Stimulated activated CD8-positive, alpha-beta memory T cell treated with anti-CD3 and anti-CD28 coated beads, Interleukin-12 subunit alpha, Interleukin-12 subunit beta, amount 100 ng/mL, for 1 hour (primary cell): ENCODE measurements at places on chromosomes 11 and 22.
A peak's percentile ranks its signal among the peaks of the same experiment; 100 is the strongest.

- DNase-seq: no peak
Measured at GRCh38 chr11:80379620-80380278, 938.9 kb upstream of the TENM4 start.

GRCh38 chr11:13338427-13339069, 61.0 kb downstream of the BMAL1 start:
- no peak for DNase-seq

- DNase-seq: no peak
Measured at GRCh38 chr22:22094921-22095320, 112.3 kb upstream of the TOP3B start.

GRCh38 chr11:72668629-72669347, 5.4 kb downstream of the PDE2A start:
- DNase-seq: no peak

DNA sequence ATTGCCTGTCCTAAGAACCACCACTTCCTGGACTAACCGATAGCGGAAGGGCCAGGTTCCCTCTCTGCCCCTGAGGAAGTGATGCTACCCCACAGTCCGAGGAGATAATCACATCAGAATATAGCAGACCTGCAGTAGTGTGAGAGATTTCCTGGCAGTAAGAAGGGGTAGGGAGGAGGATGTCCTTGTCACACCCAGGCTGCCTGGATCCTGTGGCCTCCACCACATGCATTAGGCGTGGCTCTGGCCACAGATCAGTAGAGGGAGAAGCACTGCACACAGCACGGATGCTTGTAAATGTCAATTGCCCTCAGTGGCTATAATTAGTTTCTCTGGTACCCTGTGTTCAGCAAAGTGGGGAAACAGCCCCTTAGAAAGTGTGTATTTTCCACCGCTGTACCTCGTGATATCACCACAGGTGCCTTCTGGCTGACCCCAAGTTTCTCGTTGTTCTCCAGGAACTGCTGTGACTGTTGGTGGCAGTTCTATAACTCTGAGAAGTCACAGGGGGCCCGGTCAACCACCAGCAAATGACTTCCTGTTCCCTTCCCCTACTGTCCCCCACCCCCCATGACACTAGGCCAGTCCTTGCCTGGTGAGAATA, 61.8 kb downstream of the UBASH3B start:
- DNase-seq: peak; percentile 18

DNA sequence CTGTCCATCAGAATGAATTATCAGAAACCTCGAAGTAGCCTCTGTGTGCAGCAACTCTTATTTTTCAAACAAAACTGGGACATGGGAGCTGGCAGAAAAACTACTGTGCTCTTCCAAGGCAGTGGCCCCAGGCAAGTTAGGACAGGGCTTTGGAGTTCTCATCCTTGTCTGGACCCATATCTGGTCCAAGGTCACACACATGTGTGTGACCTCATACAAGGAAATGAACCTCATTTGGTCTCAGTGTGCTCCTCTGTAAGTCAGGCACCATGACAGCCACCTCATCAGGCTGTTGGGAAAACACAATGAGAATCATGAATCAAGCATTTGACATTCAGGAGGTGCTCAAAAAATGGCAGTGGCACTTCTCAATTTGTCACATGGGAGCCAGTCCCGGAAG, 25.8 kb downstream of the LARGE1 start:
- DNase-seq: no peak

- no peak for DNase-seq
Measured at GRCh38 chr11:63907808-63908530, 9.0 kb downstream of the RCOR2 start.

GRCh38 chr11:75087319-75088305, 9.1 kb downstream of the OR2AT4 start:
- no peak for DNase-seq

DNA sequence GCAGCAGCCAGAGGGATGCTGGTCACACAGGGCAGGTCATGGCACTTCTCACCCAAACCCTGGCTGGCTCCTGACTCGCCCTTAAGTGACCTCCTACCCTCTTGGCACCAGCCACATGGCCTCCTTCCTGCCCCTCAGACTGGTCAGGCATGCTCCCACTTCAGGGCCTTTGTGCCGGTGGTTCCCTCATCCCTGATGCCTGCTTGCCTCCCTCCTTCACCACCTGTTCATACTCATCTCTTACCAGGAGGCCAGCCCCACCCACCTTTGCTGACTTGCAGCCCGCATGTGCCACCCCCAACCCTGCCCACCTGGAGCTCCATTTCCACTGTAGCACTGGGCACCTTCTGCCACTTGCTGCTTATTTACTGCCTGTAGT, 20.1 kb downstream of the GNAZ start:
- DNase-seq: no peak

- DNase-seq: no peak
Measured at GRCh38 chr22:43001271-43002201, 13.4 kb downstream of the PACSIN2 start.

- DNase-seq: no peak
Measured at GRCh38 chr11:86930957-86931547, 24.1 kb downstream of the FZD4 start.

DNA sequence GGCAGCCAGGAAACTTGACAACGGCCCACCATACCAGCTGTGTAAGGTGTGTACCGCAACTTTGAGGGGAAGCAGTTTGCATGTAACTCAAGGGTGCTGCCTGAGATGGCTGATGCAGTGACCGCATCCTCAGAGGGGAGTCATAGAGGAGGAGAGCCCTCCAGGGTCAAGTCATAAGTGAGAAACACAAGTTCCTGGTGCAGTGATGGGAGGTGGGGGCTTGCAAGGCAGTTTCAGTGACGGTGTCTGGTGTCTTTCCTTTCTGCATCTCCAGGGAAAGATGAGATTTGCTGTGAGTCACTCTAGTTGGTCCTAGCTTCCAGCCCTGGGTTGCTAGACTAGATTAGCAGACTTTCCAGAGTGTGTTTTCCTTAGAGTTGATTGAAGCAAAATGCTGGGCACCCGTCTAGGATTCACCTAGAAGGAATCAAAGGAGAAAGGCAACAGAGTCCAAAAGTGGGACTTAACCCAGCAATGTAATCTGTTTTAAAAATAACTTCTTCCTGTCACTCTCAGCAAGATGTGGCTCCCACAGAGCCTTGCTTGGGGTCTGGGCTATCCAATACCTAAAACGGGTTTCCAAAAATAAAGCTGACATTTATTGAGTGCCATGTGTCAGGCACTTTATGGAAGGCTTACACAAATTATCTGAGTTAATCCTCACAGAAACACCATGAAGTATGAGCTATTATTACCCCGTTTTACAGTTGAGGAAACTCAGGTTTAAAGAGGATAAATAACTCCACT, 265.4 kb upstream of the PLET1 start:
- no peak for DNase-seq

GRCh38 chr22:46737105-46737975, 712 bp downstream of the CERK start:
- no peak for DNase-seq

- no peak for DNase-seq
Measured at GRCh38 chr11:39239553-39239952, 2219.9 kb downstream of the LRRC4C start.

GRCh38 chr11:61102667-61103571, 630 bp downstream of the CD5 start:
- DNase-seq: no peak
